HTR-8/SVneo (cell line): ENCODE measurements at places on chromosomes 5 and 9.

- DNase-seq: peak; percentile 71
Measured at GRCh38 chr5:39716532-39717028, 291.8 kb upstream of the DAB2 start.

DNA sequence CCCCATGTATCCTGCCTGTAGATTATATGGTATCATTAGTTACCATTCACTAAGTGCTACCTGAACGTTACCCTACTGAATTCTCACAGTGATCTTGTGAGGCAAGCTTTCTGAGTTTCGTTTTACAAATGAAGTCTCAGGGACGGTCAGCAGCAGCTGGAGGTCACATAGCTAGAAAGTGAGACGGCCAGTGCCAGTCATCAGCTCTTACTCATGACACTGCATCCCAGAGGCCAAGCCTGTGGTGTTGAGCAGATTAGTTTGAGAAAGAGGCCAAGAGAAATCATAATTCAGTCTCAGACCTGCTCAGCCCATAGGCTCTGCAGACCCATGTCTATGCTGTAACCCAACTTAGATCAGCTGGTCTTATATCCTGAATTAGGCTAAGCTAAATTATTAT lies 95.7 kb upstream of the EGFLAM start:
- no peak for DNase-seq

DNA sequence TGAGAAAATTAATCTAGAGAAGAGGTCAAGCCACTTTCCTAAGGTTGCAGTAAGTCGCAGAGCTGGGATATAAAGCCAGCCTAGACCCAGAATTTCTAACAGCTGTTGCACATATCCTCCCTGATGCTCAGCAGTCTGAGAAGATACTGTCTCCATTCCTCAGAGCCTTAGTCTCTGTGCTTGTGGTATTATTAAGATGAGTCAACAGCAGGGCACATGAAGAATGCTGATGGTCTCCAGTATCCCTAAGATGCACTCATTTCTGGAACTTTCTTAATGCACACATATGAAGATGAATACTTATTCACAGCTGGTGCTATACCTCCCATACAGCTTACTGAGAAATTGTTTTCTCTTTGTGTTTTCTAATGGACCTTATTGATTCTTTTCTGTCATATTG lies 32.5 kb downstream of the SGCD start:
- no peak for DNase-seq

DNA sequence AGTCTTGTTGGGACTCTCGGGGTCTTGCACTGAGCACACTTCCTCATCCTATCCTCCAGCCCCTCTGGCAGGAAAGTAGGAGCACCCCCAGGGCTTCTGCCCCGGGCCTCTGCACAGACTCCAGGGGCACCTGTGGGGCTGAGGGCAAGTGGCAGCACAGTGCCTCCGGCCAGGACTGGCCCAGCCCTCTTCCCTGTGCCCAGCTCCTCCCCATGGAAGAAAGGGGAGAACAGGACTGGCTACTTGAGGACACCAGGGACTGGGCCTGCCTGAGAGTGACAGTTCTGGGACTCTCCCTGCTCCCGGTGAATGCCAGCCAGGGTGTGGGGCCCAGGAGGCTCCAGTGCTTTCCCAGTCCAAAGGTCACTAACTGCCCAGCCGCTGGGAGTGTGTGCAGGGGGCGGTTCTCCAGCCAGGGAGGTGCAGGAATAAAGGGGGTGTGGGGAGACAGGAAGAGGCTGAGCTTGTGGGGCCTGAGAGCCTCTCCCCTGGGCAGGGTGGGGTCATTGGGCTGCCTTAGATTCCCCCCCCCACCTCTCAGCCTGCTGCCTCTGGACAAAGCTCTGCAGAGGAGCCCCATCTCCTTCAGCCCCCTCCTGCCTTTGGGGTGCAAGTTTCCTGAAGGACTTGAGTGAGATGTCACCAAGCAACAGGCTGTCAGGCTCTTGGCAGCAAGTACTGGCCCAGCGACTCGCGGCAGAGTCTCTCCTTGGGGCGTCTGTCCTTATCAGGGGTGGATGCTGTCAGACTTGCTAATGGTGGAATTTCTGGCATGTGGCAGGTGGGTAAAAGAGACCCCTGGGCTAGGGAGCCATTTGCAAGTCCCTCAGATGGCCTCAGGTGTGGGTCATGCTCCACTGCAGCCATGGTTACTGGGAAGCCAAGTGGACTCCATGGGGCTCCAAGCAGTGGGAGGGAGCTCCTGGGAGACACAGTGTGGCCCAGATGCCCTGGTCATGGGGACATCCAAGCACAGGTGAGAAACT lies 19.1 kb upstream of the JADE2 start:
- peak; percentile 84 for DNase-seq

DNA sequence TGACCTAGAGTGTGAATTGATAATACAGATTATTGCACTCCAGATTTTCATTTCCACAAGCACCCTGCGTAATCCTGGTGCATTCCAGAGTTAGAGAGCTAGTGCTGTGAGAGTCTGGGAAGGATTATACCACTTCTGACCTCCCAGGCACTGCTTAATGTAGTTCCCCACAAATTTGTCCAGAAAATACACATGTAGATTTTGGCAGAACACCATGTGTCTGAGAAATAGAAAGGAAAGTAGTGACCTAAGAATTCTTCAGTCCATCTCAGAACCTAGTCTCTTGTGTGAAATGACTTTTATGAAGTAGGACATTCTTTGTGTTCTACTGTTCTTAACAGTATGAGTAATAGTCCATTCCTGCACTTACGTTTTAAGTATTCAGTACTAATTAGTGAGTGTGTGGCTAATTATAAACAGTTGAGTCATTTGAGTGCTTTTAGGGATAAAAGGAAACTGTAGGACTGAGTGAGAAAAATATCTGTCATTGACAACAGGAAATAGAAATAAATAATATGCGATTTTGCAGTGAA lies 27.8 kb upstream of the PTPDC1 start:
- no peak for DNase-seq

DNA sequence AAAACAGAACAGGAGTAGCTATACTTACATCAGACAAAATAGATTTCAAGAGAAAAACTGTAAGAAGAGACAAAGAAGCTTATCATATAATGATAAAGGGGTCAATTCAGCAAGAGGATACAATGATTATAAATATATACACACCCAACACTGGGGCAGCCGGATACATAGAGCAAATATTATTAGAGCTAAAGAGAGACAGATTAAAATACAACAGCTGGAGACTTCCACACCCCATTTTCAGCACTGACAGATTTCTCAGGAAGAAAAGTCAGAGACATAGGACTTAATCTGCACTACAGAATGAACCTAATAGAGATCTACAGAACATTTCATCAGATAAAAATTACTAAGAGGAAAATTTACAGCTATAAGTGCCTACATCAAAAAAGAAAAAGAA lies 35.7 kb downstream of the OXCT1 start:
- DNase-seq: no peak

DNA sequence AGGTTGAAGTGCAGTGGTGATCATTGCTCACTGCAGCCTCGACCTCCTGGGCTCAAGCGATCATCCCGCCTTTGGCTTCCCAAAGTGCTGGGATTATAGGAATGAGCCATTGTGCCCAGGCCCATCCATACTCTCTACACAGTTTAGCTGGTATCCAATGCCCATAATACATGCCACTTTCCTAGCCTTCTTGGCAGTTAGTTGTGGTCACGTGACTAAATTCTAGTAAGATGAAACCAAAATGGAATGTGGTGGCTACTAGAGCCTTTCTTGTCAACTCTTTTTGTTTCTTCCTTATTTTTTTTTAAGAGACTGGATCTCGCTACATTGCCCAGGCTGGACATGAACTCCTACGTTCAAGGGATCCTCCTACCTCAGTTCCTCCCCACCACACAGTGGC lies 15.3 kb upstream of the KIF27 start:
- no peak for DNase-seq

DNA sequence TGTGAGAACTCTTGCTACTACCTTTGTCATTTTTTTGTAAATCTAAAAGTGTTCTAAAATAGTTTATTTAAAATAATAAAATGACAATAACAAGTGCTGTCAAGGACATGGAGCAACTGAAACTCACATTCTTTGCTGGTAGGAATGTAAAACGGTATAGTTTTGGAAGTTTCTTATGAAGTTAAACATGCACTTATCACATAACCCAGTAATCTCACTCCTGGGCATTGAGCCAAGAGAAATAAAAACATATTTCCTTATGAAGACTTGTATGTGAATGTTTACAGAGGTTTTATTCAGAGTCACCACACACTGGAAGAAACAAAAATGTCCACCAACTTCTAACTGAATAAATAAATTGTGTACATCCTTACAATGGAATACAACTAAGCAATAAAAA lies 46.0 kb upstream of the COL15A1 start:
- DNase-seq: no peak

- DNase-seq: no peak
Measured at GRCh38 chr9:11356067-11356466, 743.3 kb upstream of the PTPRD start.

DNA sequence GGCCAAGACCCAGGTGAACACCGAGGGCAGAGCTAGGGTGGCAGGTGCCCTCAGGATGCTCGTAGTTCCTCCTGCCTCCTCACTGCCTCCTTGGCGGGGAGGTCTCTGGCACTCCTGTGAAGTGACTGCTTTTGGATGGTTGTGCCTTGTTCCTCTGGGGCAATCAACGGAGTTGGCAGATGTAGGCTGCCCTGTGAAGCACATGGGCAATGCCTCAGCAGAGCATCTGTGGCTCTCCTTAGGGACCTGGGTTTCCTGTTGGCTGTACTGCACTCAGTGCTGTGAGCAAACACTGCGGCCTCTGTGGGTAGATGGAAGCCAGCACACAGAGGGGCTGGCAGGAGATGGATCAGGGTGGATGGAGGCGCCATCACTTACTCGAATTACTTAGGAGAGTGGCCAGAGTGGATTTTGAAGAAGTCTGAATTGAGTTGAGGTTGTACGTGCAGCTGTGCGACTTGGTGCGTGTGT lies 71.4 kb upstream of the COL5A1 start:
- DNase-seq: no peak

GRCh38 chr9:124611106-124611505 lies 103.9 kb upstream of the NR5A1 start:
- no peak for DNase-seq

- peak; percentile 5 for DNase-seq
Measured at GRCh38 chr9:93501406-93501805, 48.0 kb upstream of the FAM120AOS start.

- DNase-seq: no peak
Measured at GRCh38 chr9:88985616-88986015, 5.7 kb upstream of the S1PR3 start.

GRCh38 chr5:177390363-177391300 lies 6.4 kb downstream of the SLC34A1 start:
- DNase-seq: peak; percentile 93

- DNase-seq: no peak
Measured at GRCh38 chr9:4680750-4681149, 1.4 kb downstream of the CDC37L1 start.

- no peak for DNase-seq
Measured at GRCh38 chr5:148446611-148447010, 62.9 kb downstream of the FBXO38 start.

DNA sequence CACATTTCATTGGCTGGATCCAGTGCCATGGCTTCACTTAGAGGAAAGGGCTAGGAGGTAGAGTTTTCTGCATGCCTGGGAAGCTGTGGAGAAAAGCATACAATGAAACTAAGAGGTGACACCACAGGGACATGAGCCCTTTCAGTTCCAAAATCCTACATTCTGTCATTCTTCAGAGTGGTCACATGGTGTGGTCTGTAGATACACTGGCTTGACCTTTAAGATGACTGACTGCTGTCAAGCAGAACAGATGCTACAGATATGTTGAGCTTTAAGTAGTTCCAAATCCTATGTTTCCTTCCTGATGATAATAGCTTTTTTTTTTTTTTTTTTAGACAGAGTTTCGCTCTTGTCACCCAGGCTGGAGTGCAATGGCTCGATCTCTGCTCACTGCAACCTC lies 26.2 kb downstream of the DMRT3 start:
- DNase-seq: no peak

- no peak for DNase-seq
Measured at GRCh38 chr9:92608909-92609445, 61.0 kb downstream of the IPPK start.

DNA sequence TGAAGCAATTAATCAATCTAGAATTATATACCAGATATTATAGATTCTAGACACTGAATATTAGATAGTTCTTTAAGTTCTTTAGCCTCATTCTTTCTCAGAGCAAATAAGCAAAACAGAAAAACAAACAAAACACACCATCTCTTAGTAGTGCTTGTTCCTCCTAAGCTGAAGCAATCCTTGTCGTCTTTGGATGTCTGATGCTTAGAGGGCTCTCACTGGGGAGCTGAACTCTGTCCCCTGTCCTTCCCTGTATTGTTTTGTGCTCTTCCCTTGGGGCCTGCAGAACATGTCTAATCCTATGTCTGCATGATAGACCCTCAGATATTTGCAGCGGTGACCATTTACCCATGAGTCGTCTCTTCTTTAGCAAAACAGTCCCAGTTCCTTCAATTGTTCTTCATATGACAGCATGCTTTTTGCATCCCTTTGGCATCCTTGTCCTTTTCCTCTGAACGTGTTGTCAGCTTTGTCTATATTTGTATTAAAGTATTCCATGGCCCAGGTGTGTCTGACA lies 114.3 kb downstream of the ARHGEF28 start:
- DNase-seq: no peak

DNA sequence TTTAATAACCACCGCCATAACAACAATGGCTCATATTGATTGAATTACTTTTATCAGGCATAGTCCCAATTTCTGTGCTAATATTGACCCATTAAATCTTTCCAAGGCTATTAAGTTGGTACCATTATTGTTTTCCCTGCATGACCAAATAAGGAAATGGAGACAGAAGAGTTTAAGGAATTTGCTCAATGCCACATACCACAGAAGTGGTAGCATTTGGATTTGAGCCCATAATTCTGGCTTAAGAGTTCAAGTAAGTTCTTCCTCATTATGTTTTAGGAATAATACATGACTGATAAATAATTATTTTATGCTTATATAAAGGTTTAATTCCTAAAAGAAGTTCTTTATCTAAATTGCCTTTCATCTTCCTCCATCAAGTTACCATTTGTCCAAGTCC lies 43.4 kb upstream of the HAPLN1 start:
- no peak for DNase-seq

DNA sequence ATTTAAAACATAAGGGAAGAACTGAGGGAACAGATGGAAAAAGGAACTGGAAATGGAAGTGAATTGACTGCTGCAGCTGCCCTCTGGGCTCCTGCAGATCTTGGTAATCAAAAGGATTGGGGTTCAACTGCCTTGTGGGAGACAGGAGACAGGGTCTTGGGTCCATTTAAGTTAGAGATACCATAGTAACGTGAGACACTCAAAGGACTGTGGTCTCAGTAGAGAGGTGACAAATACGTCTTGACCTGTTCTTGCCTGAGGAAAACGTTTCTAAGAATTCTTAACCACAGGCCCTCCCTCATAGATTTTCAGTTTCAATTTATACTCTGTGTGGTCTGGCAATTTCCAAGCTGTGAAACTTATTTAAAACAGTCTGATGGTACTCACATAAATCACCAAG lies 100.8 kb upstream of the DHFR start:
- no peak for DNase-seq

DNA sequence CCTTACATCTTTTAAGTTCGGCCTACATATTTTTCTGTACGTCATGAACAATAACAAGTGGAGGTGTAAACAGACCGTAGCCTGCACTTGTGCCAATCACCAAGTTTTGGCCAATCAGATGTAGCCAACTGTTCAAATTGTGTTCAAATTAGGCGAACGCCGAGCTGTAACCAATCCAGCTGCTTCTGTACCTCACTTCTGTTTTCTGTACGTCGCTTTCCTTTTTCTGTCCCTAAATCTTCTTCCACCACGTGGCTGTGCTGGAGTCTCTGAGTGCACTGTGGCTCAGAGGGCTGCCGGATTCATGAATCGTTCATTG lies 26.4 kb downstream of the TRIM14 start:
- DNase-seq: no peak
